COR-L47 (cell line): ENCODE measurements at places on chromosomes 2 and 18.

DNA sequence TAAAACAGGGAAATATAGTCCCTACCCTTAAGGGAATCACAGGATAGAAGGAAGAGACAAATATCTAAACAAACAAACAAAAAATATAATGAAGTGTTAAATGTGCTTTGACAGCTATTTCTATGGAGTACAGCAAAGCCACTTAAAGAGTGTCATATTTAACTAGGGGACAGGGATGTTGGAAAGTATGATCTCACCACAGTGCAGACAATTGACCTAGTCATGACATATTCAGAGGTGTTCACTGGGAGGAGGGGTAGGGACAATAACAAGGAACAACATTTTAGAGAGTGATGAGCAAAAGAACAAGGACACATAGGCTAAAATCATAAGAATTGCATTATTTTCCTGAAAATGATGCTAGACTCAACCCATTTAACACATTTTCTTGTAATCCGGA is 107.5 kb downstream of the TMEM163 start:
- no peak for DNase-seq

GRCh38 chr2:150478200-150478974 is 9.1 kb downstream of the RND3 start:
- no peak for DNase-seq

GRCh38 chr2:134208825-134209224 is 45.0 kb upstream of the MGAT5 start:
- no peak for DNase-seq

DNA sequence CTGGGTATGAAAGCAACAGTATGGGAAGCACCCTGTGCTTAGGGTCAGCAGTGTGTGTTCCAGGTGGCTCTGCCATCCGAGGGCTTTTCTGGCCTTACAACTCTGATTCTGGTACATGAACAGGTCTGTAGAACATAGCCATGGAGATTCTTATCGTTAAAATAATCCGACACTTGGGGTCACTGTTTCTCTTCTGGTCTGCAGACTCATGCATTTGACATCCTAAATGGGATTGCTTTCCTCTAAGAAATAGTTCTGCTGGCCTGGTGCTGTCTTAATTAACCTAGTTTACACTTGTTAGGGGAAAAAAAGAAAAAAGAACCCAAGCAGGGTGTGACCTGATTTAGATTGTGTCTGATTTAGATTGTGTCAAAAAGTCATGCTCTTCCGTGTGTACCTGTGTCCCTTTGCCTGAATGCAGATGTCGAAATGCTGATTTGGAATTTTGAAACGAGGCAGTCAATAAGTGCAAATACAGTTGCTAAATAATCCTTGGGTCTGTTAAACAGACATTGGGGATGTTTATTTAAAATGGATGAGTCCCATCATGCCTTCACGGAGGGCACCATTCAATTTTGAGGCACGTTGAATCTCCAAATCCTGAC is 59.6 kb downstream of the TRPM8 start:
- peak; percentile 7 for DNase-seq

GRCh38 chr2:84939426-84940087 is 31.4 kb upstream of the KCMF1 start:
- no peak for DNase-seq

- DNase-seq, result no peak
Observed at GRCh38 chr2:113257516-113258264, 21.0 kb downstream of the PAX8 start.
